Stimulated activated CD8-positive, alpha-beta memory T cell treated with anti-CD3 and anti-CD28 coated beads, Interleukin-12 subunit alpha, Interleukin-12 subunit beta, amount 100 ng/mL, for 1 hour (primary cell): ENCODE measurements at places on chromosomes 1 and 21.

DNA sequence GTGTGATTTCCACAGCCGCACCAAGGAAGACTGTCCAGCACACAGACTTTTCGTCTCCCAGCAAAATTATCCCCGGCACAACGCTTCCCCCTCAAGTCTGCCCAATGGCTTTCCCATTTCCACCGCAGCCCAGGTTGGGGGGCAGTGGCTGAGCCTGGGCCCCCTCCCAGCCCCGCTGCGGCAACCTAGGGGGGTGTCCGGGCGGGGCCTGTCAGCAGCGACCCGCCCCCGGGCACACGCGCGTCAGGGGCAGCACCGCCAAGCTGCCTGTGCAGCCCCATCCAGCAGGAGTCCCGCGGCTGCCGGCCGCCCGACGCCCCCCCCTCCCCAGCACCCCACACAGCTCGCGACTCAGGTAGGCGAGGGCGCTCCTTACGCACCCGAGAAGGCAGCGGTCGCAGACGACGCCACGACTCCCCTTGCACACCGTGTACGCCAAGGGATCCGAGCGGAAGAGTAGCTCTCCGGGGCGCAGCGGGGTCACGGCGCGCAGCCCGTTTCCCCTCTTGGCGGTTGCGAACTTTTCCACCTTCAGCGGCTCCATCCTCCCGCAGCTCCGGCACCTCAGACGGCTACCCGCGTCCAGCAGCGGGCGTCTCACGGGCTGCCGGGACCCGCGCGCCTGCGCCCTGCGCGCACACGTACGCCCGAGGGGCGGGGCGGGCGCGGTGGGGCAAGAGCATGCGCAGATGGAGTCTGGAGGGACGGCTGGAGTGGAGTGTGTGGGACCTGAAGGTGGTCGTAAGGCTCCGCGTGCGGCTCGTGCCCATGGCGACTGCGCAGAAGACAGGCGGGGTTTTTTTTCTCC is at the start of gene SMYD3:
Gene SMYD3 (minus strand): TSS at position 606 of the 808 bp plus-strand sequence.
- peak; percentile 56 for DNase-seq

DNA sequence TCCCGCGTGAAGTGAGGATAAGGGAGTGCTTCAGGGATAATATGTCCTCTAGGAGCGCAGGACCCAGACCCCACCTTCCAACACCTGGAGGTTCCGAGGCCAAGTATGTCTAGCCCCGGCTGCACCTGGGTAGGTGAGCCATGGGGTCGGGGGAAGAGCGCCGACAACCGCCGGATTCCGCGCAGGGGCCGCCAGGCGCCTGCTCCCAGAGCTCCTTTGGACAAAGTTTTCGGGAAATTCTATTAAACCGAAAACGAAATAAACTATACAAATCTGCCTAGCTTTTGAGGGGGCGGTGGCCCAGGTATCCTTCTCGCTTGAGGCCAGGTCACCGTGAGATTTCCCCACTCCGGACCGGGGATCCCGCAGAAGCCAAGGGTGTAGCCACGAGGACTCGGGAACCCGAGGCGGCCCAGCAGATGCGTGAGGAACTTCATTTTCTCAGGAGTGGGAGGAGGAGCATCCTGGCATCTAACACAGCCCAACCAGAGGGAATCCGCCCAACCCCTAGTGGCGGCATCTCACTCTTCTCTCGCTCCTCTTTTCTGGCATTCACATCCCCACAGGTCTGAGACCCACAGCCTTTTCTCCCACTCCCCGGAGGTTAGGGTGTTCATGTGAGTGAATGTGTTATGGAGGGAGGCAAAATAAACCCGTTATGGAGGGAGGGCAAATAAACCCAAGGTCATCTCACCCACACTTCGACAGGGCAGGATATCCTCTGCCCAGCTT is 2.3 kb upstream of the DMRTA2 start:
- DNase-seq: no peak

DNA sequence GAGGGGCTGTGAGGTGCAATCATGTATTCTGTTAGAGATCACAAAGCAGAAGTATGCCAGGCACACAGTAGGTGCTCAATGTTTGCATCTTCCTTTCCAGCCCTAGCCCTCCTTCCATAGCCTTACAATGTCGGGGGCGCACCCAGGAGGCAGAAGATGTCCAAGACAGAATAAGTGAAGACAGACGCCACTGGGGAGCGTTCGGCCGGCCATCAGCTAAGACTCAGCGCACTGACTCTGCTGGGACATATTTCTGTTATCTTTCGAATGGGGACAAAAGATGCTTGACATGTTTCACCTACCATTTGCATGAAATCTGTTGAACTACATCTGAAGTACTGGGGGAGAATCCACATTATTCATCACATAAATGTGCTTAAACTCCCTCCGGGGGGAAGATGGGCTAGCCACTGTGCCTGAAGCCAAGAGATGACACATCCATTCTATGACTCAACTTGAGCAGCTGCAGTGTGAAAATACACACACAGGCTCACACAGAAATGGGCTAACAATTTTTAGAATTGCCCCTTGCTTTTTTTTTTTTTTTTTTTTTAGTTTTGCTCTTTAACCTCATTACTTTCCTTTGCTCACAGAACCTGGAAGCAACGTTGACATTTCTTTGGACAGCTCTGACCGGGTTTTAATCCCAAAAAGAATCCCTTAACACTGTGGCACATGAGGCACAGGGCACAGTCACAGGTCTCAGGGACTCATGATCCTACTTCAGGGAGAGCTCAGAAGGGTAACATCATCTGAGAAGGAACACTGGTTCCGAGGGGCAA is 7.9 kb downstream of the TIAM1 start:
- no peak for DNase-seq

DNA sequence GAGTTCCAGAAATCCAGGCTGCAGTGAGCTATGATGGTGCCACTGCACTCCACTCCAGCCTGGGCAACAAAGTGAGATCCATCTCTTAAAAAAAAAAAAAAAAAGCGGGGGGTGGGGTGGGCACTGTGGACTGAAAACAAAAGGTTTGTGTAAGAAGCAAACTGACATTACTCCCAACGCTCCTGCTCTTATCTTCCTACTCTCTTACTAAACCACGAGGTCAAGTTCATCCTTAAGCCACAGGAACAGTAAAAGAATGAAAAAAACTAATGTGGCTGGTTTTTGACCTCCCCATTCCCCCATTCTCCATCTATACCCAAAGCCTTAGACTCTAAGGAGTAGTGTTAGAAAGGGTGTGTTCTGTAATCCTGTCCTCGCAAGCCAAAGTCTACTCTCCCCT is 30.8 kb downstream of the TFAP2E start:
- no peak for DNase-seq

DNA sequence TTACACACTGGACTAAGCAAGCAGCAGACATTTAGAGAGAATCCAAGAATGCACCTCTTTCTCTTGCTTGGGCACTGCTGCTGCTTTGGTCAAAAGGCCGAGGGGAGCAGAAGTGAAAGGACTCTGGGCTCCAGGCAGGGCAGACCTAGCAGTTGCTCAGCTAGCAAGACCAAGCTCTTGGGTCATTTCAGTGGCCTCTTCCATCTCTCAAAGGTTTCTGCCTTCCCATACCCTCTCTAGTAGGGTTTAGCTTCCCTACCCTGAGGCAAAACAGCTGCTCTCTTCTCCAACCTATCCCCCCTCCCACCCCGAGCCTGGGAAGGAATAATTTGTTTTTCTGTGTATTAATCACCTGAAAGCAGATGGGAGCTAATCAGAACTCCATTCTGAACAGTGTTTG is 25.8 kb downstream of the TFAP2E start:
- DNase-seq: no peak
